ENCODE measurements at places on chromosomes 5 and 9. TPM values are rescaled to one million over a fixed set of nuclear protein-coding genes. Genes with fewer than 3 reads are reported as not detected.

The GABRA6 gene
- not detected for total RNA-seq

The KCNMB1 gene
- 0.07 TPM for total RNA-seq

The CFAP90 gene
- not detected for total RNA-seq

The SLC1A1 gene
- 25.8 TPM for total RNA-seq

The MYOZ3 gene
- 2.3 TPM for total RNA-seq

The STPG3 gene
- not detected for total RNA-seq

The PCDHA10 gene
- 0.50 TPM for total RNA-seq

The LVRN gene
- total RNA-seq = 0.36 TPM

The TRMO gene
- 12.1 TPM for total RNA-seq

The C5 gene
- total RNA-seq = 5.3 TPM

The TAF11L13 gene
- not detected for total RNA-seq

Data from smooth muscle cell of the pulmonary artery (primary cell).